ENCODE measurements at places on chromosomes 16 and 17.
A peak's percentile ranks its signal among the peaks of the same experiment; 100 is the strongest.

DNA sequence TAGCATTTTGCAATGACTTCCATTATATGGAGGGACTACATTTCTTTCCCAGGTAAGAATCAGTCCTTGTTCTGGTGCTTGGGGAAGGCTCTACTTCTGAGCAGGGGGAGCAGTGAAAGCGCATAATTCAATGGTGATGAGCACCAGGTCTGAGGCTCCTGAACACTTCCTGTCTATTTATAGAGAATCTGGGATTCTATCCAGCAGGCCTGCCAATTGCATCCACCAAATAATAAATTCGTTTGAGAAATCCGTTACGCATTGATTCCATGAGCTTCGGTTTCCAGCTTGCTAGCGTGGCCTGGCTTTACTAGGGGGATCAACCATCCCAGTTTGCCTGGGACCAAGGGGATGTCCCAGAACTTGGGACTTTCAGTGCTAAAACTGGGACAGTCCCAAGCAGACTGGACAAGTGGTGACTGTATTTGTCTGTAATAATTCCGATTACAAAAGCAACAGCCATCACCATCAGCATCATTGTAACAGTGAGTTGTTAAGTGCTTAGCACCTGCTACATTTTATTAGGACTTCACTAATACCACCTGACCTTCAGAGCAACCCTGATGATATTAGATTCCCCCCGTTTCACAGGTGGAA is 349.9 kb downstream of the MAF start:
- no peak for DNase-seq

DNA sequence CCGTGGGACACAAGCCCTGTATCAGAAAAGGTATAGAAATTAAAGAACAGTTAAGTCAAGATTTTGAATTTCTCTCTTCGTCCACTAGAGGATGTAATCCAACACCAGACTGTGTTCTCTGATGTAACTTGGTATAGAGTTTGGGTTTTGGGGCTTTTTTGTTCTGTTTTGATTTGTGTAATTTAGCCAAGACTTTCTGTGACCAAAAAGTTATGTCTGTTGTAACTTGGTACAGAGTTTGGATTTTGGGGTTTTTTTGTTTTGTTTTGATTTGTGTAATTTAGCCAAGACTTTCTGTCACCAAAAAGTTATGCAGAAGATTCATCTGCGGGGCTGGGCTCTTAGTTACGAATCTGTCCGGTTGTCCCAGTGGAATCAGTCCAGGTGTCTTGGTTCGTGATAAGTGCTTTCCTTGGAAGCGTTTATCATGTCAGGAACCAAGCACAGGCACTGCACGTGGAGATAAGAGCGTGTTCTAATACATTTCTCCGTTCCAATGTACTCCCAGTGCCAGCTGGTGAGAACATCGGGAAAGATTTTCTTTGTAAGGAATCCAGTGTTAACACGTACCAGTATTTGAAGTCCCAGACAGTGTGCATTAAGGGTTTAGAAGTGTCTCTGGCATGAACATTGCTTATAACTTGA is 44.1 kb upstream of the SEC14L1 start:
- DNase-seq, result peak; percentile 64

GRCh38 chr17:79914813-79915740 is 75.8 kb upstream of the CBX4 start:
- no peak for DNase-seq

DNA sequence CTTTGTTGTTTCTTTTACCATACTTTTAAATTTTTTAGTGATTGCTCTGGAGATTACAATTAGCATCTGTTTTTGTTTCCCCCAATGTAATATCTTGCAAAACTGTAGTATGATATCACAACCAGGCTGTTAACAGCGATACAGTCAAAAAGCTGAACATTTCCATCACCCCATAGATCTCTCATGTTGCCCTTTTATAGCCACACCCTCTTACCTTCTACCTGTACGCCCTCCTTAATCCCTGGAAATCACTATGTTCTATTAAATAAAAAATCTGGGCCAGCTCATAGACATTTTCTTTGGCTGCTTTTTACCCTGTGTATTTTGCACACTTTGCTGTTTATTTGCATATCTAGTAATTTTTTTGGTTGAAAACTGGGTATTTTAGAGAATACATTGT is 67.2 kb upstream of the NACA2 start:
- no peak for DNase-seq

GRCh38 chr16:50183316-50183715 is 30.2 kb downstream of the TENT4B start:
- DNase-seq, result no peak

Data from Kasumi-1 (cell line).